Body of pancreas (tissue), 4 donors: ENCODE measurements at places on chromosomes 2 and 18. TPM values are rescaled to one million over a fixed set of nuclear protein-coding genes. Genes with fewer than 3 reads are reported as not detected.
A peak's percentile ranks its signal among the peaks of the same experiment; 100 is the strongest.

- peak; percentile 28 for DNase-seq
These were observed 14.3 kb upstream of the TRIB2 start for GRCh38 chr2:12702168-12703121.

GRCh38 chr2:167265004-167265403 lies 376.7 kb downstream of the XIRP2 start:
- no peak for DNase-seq

- no peak for DNase-seq
These were observed 416.7 kb downstream of the ARHGAP15 start for GRCh38 chr2:143545949-143546255.

DNA sequence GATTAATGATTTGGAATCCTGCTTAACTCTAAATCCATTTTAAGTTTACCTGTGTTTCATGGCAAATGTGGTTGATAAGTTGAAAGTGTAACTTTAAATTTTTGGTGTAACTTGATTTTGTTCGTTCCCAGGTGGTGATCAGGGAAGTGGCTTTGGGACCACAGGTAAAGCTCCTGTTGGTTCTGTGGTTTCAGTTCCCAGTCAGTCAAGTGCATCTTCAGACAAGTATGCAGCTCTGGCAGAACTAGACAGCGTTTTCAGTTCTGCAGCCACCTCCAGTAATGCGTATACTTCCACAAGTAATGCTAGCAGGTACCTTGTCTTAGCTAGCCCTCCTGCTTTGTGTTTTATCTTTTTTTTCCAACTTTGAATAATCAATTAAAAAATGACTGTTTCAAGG lies 62.8 kb downstream of the AGFG1 start:
- DNase-seq, result no peak

The PTH2R gene
- not detected for total RNA-seq
